Activated naive CD4-positive, alpha-beta T cell treated with anti-CD3 and anti-CD28 coated beads, Interleukin-2, amount 50 U/mL, for 72 hours (primary cell): ENCODE measurements at places on chromosomes 1 and 21. TPM values are rescaled to one million over a fixed set of nuclear protein-coding genes. Genes with fewer than 3 reads are reported as not detected.

DNA sequence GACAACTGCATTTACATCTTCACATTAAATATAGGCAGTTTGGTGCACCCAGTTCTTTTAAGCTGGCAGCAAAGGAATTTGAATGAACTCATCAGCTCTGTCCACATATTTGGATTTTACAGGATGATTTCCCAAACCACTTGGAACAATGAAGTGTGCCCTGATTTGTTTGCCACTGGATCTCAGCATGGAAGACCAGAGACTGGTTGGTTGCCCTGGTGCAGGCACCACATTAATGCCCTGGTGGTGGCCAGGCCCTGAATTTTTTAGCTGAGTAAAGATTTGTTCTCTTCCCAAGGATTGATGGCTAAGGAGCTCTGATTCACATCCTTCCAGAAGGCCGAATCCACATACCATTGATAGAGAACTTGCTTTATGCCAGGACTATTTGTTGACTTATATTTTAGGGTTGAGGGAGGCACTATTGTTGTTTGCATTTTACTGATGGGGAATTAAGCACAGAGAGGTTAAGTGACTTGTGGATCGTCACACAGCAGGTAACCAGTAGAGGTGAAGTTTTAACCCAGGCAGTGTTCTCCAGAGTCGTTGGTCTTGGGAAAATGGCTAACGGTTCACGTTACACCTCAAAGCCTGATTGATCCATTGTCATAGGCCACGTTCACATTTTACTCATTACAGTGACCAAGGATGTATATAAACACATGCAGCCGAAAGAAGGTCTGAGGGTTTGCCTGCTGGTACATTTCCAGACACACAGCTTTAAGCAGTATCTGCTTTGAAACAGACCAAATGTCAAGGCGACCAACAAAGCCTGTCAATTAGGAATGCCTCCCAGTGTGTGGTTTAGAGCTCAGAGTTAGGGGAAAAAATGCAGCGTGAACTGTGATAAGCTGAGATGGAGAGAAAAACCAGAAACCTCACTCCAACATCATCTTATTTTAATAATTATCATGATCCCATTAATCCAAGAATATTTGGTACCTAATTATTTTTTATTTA is 50.7 kb downstream of the KAZN start:
- no peak for DNase-seq

The ASCL5 gene
- total RNA-seq: 0.16 TPM

DNA sequence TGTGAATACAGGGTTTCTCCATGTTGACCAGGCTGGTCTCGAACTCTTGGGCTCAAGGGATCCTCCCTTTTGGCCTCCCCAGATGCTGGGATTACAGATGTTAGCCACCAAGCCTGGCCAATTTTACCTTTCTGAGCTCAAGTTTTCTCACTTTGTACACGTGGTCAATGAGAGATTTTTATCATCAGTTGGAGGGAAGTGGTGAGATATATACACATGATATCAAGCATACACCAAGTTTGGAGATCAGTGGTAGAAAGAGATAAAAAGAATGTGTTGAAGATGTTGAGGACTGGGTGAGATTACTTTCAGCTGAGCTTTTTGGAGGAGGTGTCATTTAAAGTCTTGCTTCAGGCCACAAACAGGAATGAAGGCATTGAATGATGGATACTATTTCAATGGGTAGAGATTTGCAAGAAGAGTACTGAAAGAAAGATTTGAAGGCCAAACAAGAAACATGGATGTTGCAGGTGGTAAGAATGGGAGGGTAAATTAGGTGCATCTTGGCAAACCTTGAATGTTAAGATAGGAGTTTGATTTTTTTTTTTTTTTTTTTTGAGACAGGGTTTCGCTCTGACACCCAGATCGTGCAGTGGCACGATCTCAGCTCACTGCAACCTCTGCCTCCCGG is 3.0 kb upstream of the SESN2 start:
- DNase-seq: no peak

DNA sequence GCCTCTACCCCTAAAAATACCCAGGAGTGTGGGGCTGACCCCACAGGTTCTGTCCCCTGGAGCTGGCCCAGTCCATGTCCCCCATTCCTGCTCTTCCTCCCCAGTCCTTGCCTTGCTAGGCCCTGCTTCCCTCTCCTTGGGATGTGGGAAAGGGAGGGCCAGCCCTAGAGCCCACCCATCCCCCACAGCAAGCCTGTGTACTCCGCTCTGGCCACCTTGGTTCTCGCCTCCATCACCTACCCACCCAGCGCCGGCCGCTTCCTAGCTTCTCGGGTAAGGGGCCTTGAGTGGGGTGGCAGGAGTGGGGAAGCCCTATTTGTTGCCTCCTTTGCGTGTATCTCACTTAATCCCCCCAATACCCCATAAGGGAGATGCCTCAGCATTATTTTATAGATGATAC is 6.7 kb downstream of the CLCNKB start:
- no peak for DNase-seq

The S100A12 gene
- not detected for total RNA-seq

GRCh38 chr1:78839704-78840277 is 166.7 kb downstream of the ADGRL4 start:
- peak; percentile 47 for DNase-seq
